ENCODE measurements at places on chromosomes 16 and 17.

DNA sequence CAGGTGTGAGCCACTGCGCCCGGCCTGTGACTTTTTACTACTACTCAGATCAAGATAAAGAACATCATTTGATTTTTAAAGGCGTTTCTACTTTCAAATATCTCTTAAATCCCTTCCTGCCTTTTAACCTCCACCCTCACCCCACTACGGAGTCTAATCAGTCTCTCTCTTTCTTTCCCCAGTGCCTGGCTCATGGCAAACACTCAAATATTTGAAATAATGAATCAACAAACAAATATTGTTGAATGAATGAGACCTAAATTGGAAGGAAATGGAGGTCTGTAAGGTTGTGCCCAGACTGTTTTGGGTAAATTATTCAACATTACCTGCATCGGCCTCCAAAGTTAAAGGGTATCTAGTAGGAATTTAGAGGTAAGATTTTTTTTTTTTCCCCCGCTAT, 14.7 kb downstream of the COPZ2 start:
- DNase-seq: no peak

DNA sequence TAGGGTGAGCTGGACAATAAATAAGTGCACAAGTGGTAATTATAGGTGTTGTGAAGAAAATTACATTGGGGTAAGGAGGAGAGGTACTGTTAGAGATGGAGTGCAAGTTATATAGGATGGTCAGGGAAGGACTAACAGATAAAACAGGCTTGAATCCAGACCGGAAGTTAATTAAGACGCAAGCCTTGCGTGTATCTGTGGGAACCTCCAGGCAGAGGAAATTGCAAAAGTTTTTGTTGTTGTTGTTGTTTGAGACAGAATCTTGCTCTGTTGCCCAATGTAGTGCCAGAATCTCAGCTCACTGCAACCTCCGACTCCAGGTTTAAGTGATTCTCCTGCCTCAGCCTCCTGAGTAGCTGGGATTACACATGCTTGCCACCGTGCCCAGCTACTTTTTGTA, 2.4 kb upstream of the ZNF18 start:
- DNase-seq: no peak

DNA sequence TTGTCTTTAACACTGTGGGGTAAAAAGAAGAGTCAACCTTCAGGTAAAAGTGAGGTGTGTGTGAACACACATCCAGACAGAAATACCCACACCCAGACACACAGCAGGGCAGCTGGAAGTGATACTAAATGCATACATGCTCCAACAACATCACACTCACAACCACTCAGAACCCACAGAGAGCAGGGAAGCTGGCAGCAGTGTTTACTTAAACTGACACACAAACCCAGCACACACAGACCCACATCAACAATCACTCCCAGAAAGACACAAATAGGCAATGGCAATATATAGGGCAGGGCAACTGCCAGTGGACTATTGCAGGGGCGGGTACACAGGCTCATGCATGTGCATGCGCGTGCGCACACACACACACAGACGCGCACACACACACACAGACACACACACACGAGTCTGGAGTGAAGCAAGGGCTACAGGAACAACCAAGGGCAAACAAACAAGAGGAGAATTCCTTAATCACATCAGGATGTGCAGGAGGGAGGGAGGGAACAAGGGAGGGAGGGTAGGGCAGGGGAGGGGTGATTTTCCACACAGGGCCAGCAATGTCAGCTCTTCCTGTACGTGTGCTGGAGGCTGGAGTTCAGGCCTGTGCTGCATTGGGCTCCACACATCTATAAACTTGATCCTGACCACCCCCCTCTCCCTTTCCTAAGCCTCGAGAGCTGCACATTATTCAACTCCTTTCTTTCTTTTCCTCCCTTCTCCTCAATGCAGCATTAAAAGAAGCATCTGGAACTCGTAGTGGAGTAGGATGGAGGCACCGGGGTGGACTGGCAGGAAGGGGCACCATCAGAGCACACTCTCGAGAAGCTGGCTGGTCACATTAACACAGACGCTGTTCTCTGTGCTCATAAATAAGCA, 30.1 kb downstream of the HIC1 start:
- DNase-seq: peak; percentile 90

GRCh38 chr16:84503751-84504395, 586 bp downstream of the MEAK7 start:
- peak; percentile 52 for DNase-seq

All from fibroblast of skin of right biceps (primary cell).